GM04504 (cell line): ENCODE measurements at places on chromosomes 3 and 15.
A peak's percentile ranks its signal among the peaks of the same experiment; 100 is the strongest.

- DNase-seq: peak; percentile 79
Measured at GRCh38 chr3:149703466-149703865, 45.6 kb upstream of the WWTR1 start.

- no peak for DNase-seq
Measured at GRCh38 chr3:39191111-39191510, 1.3 kb downstream of the XIRP1 start.

DNA sequence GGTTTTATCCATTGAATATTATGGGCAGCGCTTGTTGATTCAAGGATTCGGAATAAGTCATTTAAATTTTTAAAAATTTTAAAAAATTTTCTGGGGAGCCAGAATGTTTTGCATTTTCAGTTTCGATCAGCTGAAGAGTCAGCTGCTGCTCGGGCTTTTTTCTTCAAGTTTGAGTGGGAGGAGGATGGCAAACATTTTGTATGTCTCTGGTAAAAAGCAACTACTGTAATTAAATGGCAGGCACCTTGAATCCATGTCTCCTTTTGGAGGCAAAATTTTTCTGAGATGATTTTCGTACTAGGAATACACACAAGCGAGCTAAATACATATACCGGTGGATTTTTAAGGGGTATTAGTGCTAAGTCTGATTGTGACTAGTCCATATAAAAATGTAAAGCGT, 612 bp downstream of the C3orf38 start:
- no peak for DNase-seq

GRCh38 chr3:119322021-119322834, 28.0 kb downstream of the ARHGAP31 start:
- DNase-seq: no peak

- no peak for DNase-seq
Measured at GRCh38 chr3:128133273-128133883, 9.8 kb upstream of the RUVBL1 start.

DNA sequence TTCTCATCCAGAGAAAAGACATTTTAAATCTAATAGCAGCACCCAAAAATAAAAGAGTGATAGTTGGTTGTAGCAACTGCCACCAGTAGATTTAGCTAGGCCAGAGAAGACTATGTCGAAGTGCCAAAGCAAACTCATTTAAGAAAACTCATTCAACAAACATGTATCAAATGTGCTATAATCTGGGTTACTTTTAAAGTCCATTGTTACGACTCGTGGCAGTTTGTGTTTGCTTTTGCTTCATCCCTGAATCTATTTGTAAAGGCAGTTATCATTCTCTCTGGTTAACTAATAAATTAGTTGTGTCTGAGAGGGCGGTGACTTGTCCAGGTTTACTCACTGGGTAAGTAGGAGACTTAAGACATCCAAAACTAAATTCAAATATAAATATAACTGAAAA, 159.4 kb downstream of the ZIC4 start:
- DNase-seq: no peak

- no peak for DNase-seq
Measured at GRCh38 chr3:33803894-33804526, 5.6 kb downstream of the PDCD6IP start.

- peak; percentile 15 for DNase-seq
Measured at GRCh38 chr3:128343287-128344051, 123.2 kb downstream of the DNAJB8 start.

- DNase-seq: no peak
Measured at GRCh38 chr3:37859354-37859753, 2.3 kb upstream of the CTDSPL start.

- no peak for DNase-seq
Measured at GRCh38 chr15:67146875-67147381, 81.5 kb downstream of the SMAD3 start.

- DNase-seq: no peak
Measured at GRCh38 chr3:172515130-172515918, 7.9 kb downstream of the TNFSF10 start.

DNA sequence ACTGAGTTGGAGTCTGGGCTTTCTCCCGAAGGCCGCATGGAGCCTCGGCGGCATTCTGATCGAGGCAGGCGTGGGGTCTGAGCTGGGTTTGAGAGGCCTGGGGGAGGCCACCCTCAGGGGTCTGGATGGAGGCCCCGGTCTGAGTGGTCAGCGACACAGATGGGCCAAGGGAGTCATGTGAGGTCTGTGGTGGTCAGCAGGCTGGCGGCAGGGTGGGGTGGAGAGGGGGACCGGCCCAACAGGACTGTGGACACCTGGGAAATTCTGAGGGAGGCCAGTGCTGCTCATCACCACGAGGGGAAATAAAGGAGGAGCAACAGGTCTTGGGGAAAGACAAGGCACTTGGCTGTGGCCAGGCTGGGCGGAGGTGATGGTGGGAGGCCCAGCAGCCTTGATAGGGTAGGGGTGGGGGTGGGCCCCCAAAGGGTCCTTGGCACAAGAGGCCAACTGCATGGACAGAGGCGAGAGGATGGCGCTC, 16.2 kb downstream of the CTSH start:
- DNase-seq: no peak

GRCh38 chr3:170811928-170812591, 57.9 kb downstream of the RPL22L1 start:
- DNase-seq: peak; percentile 83

GRCh38 chr3:191372122-191372521, 41.8 kb upstream of the UTS2B start:
- no peak for DNase-seq

- DNase-seq: no peak
Measured at GRCh38 chr3:141900343-141900742, 23.9 kb downstream of the ATP1B3 start.

DNA sequence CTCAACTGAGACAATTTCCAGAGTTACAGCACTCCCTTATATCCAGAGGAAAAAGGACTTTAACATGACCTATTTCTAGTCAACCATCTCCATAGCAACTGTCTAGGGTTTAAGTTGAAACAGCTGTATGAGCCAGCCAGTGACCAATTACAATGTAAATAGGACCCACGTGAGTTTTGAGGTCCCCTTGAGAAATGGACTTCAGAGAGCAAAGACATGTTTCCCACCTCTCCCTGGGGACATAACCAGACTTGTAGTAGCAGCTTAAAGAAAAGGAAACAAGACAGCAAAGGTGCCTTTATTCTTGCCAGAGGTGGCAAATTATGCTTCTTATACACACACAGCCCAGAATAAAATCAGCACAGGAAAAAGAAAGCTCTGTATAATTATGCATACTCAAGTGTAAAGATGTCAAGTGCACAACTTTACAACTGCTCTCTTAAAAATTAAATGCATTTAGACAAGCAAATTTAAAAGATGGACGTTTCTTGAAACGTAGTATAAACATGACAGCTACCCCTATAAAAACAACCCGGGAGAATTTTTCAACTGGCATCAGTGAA, 40.2 kb downstream of the SUMF1 start:
- DNase-seq: peak; percentile 69

DNA sequence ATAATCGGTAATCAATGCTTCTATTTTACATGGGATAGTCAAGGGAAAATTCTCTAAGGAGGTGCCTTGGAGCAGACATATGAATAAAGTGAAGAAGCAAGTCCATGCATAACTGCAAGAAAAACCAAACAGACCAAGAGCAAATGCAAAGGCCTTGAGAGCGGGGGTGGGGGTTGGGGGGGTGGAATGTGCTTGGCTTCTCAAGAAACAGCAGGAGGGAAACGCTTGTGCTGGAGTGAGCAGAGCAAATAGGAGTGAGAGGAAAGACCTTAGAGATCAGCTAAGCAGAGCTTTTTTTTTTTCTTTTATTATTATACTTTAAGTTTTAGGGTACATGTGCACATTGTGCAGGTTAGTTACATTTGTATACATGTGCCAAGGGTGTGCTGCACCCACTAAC, 260.8 kb downstream of the ARPP21 start:
- DNase-seq: no peak

DNA sequence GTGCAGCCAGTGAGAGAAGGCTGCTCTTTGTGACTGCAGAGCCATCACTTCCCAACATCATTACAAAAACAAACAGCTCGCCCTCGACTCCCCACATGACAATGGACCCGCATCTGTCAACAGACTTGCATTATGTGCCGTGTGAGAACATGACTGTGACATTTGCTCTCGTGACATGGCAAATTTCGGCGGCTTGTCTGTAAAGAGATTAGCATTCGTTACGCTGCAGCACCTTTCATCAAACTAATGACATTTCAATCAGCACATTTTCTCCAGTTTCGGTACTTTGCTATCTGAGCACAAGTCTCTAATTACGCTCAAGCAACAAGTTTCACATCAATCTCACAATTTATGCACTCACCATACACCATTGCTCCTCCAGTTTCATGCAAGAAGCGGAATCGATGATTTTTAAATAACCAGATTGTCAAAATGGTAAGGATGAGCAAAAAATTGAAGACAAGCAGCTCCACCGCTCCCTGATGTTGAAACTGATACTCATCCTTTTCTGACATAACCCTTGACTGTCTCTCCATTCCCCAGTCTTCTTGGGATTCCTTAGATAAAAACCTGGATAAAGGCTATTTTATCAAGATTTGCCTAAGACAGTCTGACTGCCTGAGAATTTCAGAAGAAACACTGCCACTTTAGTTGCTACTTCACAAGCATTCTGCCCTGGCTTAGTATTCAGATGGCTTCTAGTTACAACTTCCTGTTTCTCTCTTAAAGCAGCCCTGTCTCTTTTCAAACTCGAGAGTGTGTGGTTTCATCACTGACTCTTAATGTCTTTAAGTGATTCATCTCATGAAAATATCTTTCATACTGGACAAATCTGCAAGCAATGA, at the start of gene SLC9A9:
SLC9A9 (minus strand) TSS at position 682 of the 845 bp plus-strand sequence; CDS start at position 536, 146 bp downstream.
- peak; percentile 57 for DNase-seq

- no peak for DNase-seq
Measured at GRCh38 chr3:106242781-106243180, 374.0 kb upstream of the CBLB start.

- no peak for DNase-seq
Measured at GRCh38 chr3:25421747-25422146, 6.3 kb upstream of the RARB start.

DNA sequence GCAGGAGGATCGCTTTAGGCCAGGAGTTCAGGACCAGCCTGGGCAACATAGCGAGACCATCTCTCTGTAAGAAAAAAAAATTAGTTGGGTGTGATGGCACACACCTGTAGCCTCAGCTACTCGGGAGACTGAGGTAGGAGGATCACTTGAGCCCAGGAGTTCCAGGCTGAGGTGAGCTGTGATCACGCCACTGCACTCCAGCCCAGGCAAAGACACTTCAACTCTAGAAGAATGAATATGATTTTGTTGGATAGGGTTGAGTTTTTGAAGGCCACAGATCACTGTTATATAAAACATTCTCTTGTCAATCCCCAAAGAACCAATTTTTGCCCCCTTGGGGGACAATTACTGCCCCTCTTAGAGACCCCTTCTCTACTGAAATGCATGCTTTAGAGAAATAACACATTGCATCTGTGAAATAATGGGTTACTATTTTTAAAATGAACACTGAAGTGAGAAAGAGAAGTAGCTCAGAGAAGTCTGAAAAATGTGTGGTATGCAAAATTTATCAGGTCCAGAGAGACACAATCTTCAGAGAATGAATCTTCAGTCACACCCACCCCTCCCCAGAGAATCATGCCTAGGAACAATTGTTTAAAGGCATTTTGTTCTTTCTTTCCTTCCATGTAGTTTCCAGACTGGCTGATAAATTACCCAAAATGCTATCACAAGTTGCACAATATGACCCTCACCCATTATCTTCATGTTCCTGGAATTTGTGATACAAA, 42.7 kb downstream of the METTL6 start:
- DNase-seq: no peak

DNA sequence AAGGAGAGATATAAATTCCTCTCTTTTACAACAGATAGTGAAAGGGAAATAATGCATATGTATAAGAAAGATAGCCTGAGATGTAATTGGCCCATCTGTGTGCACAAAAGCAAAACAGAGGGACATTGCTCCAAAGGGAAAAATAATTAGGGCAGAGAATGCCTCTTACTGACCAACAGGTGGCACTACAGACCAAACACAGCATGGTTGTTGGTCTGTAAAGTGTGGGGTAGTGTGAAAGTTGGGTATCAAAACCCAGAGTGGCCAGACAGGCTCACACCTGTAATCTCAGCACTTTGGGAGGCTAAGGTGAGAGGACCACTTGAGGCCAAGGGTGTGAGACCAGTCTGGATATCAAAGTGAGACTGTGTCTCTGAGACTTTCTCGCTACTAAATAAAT, 4.5 kb upstream of the TLNRD1 start:
- no peak for DNase-seq

DNA sequence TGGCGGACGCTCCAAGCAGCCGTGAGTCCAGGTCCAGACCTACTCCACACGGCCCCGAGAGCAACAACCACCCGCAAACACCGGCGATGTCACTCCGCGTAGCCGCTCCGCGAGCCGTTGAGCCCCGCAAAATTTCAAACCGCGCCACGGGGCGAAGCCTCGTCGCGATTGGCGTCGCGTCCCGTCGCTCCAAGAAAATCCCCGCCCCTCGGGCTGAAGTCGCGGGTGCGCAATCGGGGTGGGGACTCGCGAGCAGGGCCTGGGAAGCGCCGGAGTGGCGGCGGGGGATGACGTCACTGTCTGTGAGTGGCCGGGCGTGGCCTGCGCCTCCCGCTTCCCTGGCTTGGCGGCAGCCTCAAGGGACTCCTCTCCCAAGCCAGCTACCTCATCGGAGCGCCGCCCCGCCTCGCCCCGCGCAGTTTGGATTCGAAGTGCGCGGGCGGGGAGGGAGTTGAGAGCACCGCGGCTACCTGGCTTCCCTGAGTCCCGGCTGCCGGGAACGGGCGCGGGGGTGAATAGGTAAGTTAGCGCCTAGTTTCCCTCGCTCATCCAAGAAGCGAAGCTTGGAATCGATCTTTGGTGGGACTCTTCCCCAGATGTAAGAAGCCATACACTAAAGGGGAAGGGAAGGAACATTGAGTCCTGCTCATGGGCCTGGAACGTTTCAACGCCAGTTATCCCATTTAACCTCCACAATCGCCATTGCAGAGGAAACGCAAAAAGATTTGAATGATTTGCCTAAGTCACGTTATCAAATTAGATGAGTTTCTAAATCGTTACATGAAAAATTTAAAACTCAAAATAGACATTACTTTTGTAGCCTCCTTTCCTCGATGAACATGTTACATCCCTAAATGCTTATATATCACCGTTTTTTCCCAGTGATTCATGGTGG, at the start of gene PRC1:
PRC1 (minus strand) TSS at position 119 of the 895 bp plus-strand sequence; CDS start at position 1, 118 bp downstream.
- DNase-seq: peak; percentile 91

- no peak for DNase-seq
Measured at GRCh38 chr3:53489386-53489785, 5.0 kb upstream of the CACNA1D start.

GRCh38 chr3:129439817-129440617, at the start of the genes IFT122 and MBD4:
Gene IFT122, plus strand, starts transcription at chr3:129440224. Its CDS starts 107 bp downstream, at chr3:129440331.
Gene MBD4, minus strand, starts transcription at chr3:129439948. Its CDS starts 115 bp downstream, at chr3:129439833.
- DNase-seq: peak; percentile 99
